T-helper 2 cell treated with Interferon-gamma antibody and Interleukin-4, amounts not matched to agents 5 μg/mL and 100 μg/mL, for 36 hours (primary cell): ENCODE measurements at places on chromosomes 7 and 10.

GRCh38 chr10:59904426-59905065 is 1.8 kb downstream of the CCDC6 start:
- no peak for DNase-seq

GRCh38 chr7:135078051-135078450 is 69.8 kb upstream of the TMEM140 start:
- no peak for DNase-seq

DNA sequence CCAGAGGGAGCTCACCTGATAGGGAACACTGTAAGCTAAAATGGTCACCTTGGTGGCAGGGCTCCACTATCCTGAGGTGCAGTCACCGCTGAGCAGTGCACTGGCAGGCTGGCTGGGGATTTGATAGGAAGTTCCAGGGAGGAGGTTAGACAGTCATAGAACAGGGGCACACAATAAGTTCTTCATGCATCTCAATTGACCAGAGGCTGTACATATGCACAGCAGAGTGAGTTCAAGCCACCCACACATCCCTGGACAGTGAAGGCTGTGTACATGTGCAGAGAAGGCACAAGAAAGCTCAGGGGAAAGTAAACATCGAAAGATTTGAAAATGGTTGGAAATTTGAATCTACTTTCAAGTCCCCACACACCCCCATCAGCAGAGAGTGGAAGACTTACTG is 13.9 kb downstream of the PRTFDC1 start:
- DNase-seq, result no peak

DNA sequence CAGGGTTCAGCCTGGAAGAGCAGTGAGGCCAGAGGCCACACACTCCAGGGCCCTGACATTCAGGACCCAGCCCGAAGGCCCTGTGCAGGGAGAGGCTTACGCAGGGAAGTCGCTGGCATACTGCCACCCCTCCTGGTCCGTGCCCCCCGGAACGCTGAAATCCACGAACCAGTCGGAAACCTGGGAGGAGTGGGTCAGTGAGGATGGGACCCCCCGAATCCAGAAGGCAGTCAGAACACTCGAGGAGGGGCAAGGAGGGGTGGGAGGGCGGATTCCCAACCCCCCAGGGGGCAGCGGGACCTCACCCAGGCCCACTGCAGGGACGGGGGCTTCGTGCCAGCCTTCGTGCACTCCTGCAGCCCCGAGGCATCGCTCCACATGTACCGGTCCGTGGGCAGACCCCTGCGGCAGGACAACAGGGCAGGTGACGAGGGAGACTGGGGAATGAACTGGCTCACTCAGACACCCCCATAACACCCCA is 13.5 kb downstream of the BHLHA15 start:
- no peak for DNase-seq

- DNase-seq, result no peak
Measured at GRCh38 chr7:94300176-94300835, 94.4 kb upstream of the COL1A2 start.

- DNase-seq, result no peak
Measured at GRCh38 chr7:48285373-48285772, 114.1 kb downstream of the ABCA13 start.

GRCh38 chr10:42959833-42960232 is 117.0 kb upstream of the RET start:
- no peak for DNase-seq

- DNase-seq, result no peak
Measured at GRCh38 chr10:16811292-16811691, 5.9 kb downstream of the RSU1 start.

GRCh38 chr7:94154858-94155257 is 150.7 kb upstream of the BET1 start:
- no peak for DNase-seq

- DNase-seq, result no peak
Measured at GRCh38 chr7:143233816-143234532, 12.1 kb downstream of the TAS2R40 start.

- no peak for DNase-seq
Measured at GRCh38 chr10:34299105-34299611, 515.9 kb downstream of the PARD3 start.

- no peak for DNase-seq
Measured at GRCh38 chr10:97006364-97006763, 174.3 kb downstream of the LCOR start.

DNA sequence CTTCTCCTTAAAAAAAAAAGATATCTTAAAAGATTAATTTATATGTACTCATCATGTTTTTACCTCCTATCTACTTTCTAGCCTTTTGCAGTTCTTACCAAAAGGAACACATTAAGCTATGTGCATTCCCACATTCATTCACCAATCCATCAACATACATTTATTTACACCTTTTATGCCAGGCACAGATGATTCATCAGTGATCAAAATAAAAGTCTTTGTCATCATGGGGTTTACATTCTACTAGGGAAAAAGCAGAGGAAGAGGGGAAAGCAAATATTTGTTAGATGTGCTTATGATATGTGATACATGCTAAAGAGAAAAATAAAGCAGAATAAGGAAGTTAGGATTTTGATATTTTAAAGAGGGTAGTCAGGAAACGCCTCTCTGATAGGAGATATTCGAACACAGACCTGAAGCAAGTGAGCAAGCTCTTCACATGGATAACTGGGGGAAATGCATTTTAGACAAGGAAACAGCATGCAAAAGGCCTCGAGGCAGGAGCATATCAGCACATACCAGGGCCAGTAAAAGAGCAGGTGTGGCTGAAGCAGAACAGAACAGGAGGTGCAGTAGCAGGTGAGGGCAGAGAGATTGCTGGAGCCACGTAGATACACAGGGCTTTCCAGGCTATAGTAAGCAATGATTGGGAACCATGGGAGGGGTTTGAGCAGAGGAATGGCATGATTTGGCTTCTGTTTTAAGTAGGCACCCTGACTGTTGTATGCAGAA is 67.4 kb downstream of the REEP3 start:
- no peak for DNase-seq

- DNase-seq, result no peak
Measured at GRCh38 chr10:129523723-129524316, 56.8 kb downstream of the MGMT start.

DNA sequence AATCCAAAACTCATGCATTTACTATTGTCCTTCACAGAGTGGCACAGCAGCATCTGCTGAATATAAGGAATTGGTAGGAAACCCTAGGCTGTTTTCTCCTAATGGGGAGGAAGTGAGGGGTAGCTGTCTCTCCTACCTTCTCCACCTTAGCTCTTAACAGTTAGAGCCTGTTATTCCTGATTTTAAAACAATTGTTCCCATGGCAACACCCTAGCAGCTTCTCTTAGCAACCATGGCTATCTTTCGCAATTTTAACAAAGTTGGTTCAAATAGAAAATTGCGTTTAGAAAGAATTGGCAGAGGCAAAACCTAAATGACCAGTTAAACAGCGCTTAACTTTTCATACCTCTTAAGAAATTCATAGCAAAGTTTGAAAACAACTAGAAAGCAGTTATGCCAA is 603.4 kb upstream of the AUTS2 start:
- no peak for DNase-seq

DNA sequence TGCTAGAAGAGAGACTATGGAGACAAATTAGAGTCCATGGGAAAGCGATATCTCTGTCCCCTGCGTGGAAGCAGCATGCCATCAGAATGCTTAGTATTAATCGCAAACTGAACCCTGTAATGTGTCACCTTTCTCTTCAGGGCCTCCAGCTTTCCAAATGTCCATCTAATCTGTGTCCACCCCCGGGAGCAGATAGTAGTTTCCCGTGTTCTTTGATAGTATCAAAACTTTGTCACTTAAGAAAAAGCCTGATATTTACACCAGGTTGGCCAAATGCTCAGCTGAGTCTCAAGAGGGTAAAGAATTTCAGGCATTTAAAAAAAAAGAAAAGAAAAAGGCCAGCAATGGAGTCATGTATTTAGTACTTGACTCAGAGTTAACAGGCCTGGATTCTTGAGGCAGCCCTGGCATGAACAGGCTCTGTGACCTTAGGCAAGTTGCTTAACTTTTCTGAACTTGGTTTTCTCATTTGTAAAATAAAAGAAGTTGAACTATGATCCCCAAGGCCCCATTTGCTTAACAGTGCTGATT is 10.4 kb upstream of the GSAP start:
- no peak for DNase-seq

DNA sequence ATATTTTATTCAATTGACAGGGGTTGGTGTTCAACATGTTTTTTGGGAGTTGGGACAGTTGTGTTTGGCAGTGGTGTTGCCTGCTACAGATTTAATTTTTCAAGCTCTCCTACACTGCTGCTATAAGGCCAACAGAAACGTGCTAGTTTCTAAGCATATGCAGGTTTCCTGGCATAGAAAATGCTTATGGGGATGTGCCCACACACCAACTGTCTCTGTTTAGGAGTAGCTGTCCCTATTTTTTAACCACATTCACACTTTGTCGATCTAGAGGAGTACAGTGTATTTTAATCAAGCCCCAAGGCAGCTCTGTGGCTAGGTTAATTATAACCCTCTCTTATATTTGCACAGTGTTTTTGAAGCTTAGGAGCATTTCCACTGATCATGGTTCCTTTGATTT is 28.6 kb downstream of the TMEM178B start:
- DNase-seq, result no peak

GRCh38 chr7:12066521-12066920 is 144.6 kb upstream of the TMEM106B start:
- no peak for DNase-seq

DNA sequence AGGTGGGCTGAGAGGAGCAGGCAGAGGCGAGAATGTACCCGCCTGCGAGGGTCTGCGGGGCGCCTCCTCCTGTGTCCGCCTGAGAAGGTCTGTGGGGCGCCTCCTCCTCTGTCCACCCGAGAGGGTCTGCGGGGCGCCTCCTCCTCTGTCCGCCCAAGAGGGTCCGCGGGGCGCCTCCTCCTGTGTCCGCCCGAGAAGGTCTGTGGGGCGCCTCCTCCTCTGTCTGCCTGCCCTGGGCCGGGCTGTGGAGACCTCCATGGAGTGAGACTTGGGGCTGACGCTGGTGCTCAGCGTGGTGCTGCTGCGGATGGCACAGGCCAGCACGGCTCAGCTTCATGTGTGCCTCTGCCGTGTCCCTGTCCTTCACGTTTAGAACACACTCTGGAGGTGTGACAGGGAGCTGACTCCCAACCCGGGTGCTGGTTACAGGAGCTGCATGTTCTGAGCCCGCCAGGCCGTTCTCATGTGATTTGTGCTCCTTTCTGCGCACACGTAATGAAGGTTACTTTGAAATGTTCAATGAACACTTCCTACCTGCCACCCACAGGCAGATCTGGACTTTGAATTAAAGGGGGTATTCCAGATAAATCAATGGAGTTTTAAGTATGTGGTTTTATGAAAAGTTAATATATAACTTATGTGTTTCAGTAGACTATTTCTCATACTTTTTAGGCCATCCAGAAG is 20.5 kb upstream of the GET4 start:
- no peak for DNase-seq

GRCh38 chr7:84664626-84665025 is 470.0 kb upstream of the SEMA3A start:
- no peak for DNase-seq

GRCh38 chr10:14548474-14548873 is 217.8 kb upstream of the FRMD4A start:
- no peak for DNase-seq

GRCh38 chr7:69527706-69528105 is 70.6 kb upstream of the AUTS2 start:
- no peak for DNase-seq

GRCh38 chr7:7257899-7258692 is 75.8 kb downstream of the C1GALT1 start:
- peak; percentile 11 for DNase-seq

DNA sequence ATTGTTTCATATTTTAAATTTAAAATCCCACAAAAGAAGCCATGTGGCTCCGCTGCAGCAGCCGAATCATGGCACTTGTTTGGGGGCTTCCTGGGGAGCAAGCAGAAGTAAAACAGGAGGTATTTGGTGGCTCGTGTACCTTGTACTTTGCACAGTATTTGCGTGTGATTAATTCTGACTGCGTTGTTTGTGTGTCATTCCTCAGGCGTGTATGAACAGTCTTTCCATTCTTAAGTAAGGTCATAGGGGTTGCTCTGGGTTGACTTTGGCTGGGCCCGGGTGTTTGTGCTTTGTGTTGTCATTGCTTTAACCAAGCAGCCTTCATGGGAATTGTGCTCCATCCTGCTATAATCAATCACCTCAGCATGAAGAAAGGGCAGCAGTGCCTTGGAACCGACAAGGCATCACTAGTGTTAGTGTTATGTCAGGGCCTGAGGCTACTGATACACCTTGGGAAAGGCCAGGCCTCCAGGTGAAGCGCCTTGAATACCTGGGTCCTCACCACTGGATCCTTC is 182.4 kb downstream of the ARHGAP21 start:
- no peak for DNase-seq

DNA sequence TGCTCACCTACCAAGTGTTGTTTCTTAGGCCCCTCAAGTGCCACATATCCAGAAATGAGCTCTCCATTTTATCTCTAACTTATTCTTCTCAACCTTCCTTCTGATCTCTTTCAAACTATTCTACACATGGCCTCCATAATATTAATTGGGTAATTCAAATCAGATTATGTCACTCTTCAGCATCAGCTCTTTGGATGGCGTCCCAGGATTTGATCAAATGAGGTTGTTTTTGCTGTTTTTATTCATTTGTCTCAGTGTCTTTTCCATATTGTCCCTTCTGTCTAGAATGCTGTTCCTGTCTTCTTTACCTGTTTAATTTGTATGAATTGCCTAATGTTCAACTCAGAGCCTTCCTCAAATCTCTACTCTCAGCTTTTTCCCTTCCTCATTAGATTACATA is 234.6 kb upstream of the CXCL12 start:
- no peak for DNase-seq

GRCh38 chr7:29889288-29889687 is 83.0 kb downstream of the WIPF3 start:
- DNase-seq, result no peak

DNA sequence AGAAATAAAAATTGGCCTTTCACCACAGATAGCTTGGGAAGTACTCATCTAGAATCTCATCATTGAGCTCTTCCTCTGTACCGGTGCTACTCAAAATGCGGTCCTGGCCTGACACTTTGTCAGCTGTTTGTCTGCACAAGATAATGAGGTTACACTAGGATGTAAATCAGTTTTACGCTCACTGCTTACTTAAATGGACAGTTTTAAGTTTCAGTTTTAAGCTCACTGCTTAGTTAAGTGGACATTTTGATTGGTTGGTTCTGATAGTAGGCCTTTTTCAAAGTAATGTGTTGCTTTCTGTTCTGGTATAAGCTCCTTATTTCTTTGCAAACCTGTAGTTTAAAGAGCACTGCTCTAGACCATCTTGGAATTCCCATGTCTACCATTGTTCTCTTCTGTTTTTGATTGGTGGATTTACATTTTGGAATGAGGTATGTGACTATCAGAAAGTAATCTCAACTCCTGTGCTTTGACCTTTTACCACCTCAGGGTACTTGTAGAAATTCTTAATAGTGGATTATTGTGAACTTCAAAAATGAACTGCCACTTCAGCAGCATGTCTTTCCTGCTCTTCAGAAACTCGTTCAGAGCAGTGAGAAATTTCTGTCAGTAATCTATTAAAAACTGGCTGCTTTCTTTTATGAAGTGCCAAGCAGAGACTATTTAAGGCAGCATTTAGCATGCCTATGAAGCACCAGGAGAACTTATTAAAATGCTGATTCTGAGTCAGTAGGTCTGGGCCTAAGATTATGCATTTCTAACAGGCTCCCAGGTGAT is 55.0 kb downstream of the C1GALT1 start:
- DNase-seq, result no peak
